ENCODE measurements at places on chromosomes 11 and 22.

GRCh38 chr22:48702573-48703264 is 1125.0 kb downstream of the BRD1 start:
- DNase-seq: no peak

DNA sequence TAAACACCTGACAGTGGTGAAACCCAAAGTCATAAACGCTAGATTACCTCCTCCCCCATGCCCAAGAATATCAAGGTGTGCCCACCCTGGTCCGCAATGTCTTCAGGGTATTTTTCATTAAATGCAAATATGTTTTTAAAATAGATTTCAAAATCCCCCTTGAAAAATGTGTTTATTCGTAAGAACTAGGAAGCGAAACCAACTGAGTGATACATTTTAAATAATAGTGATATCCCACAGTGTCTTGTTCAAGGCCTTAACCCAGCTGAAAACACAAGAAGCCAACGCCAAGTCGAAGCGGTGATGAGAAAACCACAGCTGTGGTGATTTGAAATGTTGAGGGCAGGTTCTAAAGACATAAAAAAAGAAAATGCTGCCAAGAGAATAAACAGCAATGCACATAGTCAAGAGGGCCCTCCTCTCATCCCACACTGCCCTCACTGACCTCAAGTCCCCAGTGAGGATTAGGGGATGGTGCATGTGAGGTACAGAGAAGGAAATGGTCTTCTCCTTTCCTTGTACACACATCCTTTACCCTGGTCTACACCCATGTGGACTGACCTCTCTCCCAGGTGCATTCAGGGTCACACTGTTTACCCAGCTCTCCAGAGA is 25.5 kb downstream of the KCNJ1 start:
- no peak for DNase-seq

- no peak for DNase-seq
Measured at GRCh38 chr11:46049325-46049897, 71.8 kb downstream of the PHF21A start.

GRCh38 chr22:27558658-27559371 is 242.7 kb downstream of the MN1 start:
- DNase-seq: no peak

DNA sequence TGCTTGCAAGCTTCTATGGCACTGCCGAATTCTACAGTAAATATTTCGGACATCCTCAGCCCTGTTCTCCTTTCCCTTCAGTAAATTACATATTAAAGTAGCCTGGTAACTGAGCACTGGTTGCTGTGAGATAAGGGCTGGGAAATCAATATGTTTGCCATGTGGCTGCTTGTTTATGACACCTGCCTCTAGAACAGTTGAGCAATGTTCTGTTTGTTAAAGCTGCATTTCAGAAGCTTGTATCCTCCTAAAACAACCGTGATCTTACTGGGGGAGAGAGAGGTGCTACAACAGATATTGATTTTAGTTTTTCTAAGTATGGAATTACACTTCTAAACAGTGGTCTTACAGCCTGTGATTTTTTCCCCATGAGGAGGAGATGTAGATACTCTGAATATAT is 39.4 kb downstream of the ZBTB16 start:
- DNase-seq: no peak

DNA sequence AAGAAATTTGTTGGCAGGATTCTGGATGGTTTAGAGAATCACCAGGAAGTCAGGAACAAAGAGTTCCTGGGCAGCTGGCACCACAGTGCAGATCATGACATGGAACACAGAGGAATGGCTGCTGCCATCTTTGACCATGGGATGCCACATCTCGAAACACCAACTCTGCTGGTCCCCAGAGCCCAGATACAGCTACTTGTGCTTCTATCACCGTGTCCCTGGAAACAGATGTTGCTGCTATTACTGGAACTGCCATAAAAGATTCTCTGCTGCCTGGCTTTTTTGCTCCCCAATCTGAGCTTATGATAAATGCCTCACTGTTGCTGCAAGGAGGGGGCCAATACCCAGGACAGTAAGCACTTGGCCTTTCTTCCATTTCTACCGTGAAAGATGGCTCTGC is 185.2 kb downstream of the CSNK2A3 start:
- no peak for DNase-seq

GRCh38 chr22:23207729-23208393 is 27.6 kb downstream of the BCR start:
- no peak for DNase-seq
